ENCODE measurements at places on chromosomes 7 and 10. TPM values are rescaled to one million over a fixed set of nuclear protein-coding genes. Genes with fewer than 3 reads are reported as not detected.

The ADD3 gene
- 113 TPM for total RNA-seq

The CNNM1 gene
- not detected for total RNA-seq

The BLVRA gene
- total RNA-seq = 27.7 TPM

The ADRA2A gene
- 2.1 TPM for total RNA-seq

The STRIP2 gene
- total RNA-seq = 5.2 TPM

The CLDN4 gene
- total RNA-seq = not detected

The PRLHR gene
- not detected for total RNA-seq

All from skeletal muscle tissue (tissue), 5 donors.